Subcutaneous adipose tissue (tissue), 4 donors: ENCODE measurements at places on chromosomes 7 and 10. TPM values are rescaled to one million over a fixed set of nuclear protein-coding genes. Genes with fewer than 3 reads are reported as not detected.

Gene NKX1-2
- not detected for total RNA-seq

Gene PCDH15
- not detected for total RNA-seq

Gene VSIR
- total RNA-seq, result 66.7 TPM

Gene COBL
- 0.51 TPM for total RNA-seq

Gene FLNC
- total RNA-seq, result 3.3 TPM

Gene CDHR1
- total RNA-seq, result 0.17 TPM

Gene PNLIPRP3
- total RNA-seq, result 2.0 TPM

Gene OR6V1
- not detected for total RNA-seq

Gene DPP6
- 0.85 TPM for total RNA-seq

Gene ACTL6B
- total RNA-seq, result not detected

Gene GPR141
- total RNA-seq, result 1.2 TPM

Gene C10orf95
- not detected for total RNA-seq

Gene TCERG1L
- total RNA-seq, result not detected

Gene CLEC5A
- total RNA-seq, result not detected

Gene OR2A14
- total RNA-seq, result not detected

Gene GBX1
- not detected for total RNA-seq

Gene IFIT2
- total RNA-seq, result 10.9 TPM

Gene ANKRD30A
- total RNA-seq, result 0.66 TPM

Gene OR13A1
- not detected for total RNA-seq

Gene XRCC2
- total RNA-seq, result 0.33 TPM

Gene DPYSL4
- total RNA-seq, result 0.22 TPM

Gene COL1A2
- 374 TPM for total RNA-seq

Gene DYDC2
- total RNA-seq, result not detected

Gene NXPH1
- total RNA-seq, result not detected

Gene ATG9B
- total RNA-seq, result not detected

Gene SPDYE9
- not detected for total RNA-seq

Gene SLC26A5
- total RNA-seq, result 0.22 TPM

Gene TUBB8
- not detected for total RNA-seq

Gene LIPK
- total RNA-seq, result not detected

Gene EEF1AKMT2
- 28.4 TPM for total RNA-seq

Gene ATP6V0A4
- total RNA-seq, result not detected

Gene PVRIG
- 0.66 TPM for total RNA-seq

Gene HABP2
- total RNA-seq, result not detected

Gene SLC39A12
- total RNA-seq, result 0.49 TPM

Gene HOXA11
- total RNA-seq, result 2.0 TPM

Gene TLL2
- not detected for total RNA-seq

Gene CFAP70
- 3.9 TPM for total RNA-seq

Gene PTPN20
- total RNA-seq, result 1.1 TPM

Gene SORCS1
- total RNA-seq, result 0.68 TPM

Gene PI4K2A
- total RNA-seq, result 17.9 TPM

Gene SUV39H2
- total RNA-seq, result 3.8 TPM
